Airway epithelial cell (primary cell): ENCODE measurements at places on chromosomes 7 and 10. TPM values are rescaled to one million over a fixed set of nuclear protein-coding genes. Genes with fewer than 3 reads are reported as not detected.

Gene SLC29A4
- total RNA-seq = 0.99 and 1.3 TPM in 2 replicates

Gene POLD2
- 135 and 144 TPM in 2 replicates for total RNA-seq

Gene ZNF485
- 2.8 and 3.0 TPM in 2 replicates for total RNA-seq

Gene PURB
- total RNA-seq = 6.2 and 9.8 TPM in 2 replicates

Gene STK32C
- total RNA-seq = 5.9 and 7.7 TPM in 2 replicates

Gene LGI1
- total RNA-seq = not detected in 2 replicates

Gene CDHR3
- total RNA-seq = 0.35 and 3.4 TPM in 2 replicates

Gene SHTN1
- 8.5 and 9.0 TPM in 2 replicates for total RNA-seq

Gene SLIT1
- total RNA-seq = not detected in 2 replicates

Gene FGFBP3
- total RNA-seq = 0.42 and 0.49 TPM in 2 replicates

Gene SKIDA1
- 0.09 and 0.21 TPM in 2 replicates for total RNA-seq
